ENCODE measurements at places on chromosomes 5 and 9.

- DNase-seq: peak; percentile 50
Measured at GRCh38 chr5:128199104-128199503, 115.5 kb downstream of the SLC12A2 start.

GRCh38 chr9:120965344-120966012 is 38.9 kb upstream of the TRAF1 start:
- no peak for DNase-seq

DNA sequence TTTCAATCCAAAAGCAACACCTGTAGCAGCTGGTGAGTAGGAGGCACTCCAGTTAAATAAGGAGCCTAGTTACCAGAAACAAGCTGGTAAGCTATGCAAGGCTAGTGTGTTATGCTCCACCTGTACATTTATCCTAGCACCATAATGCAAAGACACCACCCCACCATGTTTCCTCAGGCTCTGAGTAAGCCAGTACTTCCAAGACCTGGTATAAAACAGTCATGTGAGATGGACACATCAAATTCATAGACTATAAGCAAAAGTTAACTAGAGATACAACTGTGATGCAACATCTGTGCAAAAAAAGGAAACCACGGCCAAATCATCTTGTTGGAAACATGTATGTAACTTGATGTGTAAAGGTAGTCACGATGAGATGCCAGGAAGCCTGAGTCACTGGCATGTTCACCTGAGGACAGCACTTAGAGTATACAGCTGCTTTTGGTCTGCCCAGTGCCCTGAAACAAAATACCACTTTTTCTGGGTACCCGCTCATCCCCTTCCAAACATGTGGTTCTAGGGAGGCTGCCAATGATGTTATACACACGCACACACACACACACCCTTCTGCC is 66.1 kb downstream of the CDK5RAP2 start:
- DNase-seq: no peak

- peak; percentile 53 for DNase-seq
Measured at GRCh38 chr9:83199240-83199639, 136.3 kb upstream of the RASEF start.

- no peak for DNase-seq
Measured at GRCh38 chr9:27365707-27366376, 68.9 kb upstream of the EQTN start.

GRCh38 chr9:136403538-136403914 is 3.6 kb upstream of the SNAPC4 start:
- DNase-seq: no peak

DNA sequence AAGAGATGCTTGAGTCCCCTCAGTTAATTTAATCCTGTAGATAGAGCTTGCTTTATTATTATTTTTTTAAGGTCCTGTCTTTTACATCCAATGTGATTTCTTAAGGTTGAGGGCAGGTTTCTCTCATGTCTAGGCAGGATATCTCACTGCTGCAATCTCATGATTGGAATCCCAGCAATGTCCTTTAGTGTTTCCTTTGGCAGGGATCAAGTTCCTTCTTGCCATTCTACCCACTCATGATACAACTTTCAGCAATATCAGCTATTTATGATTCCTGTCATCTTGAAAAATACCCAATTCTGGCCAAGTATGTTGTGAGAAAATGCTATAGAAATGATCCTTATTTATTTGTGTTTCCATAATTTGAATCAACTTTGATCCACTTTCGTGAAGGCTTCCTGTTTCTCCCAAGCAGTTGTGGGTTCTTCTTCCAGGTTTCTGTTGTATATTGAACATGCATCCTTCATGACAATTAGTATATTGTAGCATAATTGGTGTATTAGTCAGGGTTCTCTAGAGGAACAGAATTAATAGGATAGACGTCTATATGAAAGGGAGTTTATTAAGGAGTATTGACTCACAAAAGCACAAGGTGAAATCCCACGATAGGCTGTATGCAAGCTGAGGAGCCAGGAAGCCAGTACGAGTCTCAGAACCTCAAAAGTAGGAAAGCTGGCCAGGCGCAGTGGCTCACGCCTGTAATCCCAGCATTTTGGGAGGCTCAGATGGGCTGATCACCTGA is 18.4 kb upstream of the VPS13A start:
- DNase-seq: no peak

GRCh38 chr9:92176068-92176799 is 61.0 kb upstream of the SPTLC1 start:
- DNase-seq: no peak

DNA sequence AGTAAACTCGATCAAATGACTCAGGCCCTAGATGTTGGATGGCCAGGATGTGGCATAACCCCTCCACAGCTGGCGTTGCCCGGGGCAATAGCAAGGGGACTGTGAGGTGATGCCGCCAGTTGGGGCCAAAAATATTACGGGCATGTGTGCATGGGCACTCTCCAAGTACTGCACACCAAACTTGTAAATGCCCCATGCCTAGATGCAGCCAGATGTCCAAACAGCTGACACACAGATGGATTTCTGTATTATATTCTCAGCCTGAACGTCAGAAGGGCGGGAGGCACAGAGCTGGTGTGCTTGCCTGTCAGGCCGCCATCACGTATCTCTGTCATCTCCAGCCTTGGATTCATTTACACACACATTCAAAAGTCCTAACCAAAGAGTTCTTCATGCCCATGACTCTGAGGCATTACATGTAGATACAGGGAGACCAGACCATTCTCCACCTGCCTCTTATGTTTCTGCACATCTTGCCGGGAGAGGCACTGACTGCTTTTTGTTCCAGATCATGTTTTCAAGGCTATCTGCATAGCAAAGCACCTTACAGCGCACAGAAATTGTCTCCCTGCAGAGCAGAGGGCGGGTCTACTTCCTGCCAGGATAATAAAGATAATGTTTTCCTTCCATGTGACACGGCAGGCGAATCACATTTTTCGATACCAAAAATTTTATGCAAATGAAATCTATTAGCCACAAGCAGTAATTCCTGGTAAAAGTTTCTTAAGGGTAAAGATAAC is 200.9 kb upstream of the ADAMTS16 start:
- DNase-seq: no peak

- DNase-seq: no peak
Measured at GRCh38 chr5:1332461-1333001, 12.4 kb downstream of the CLPTM1L start.

- DNase-seq: peak; percentile 66
Measured at GRCh38 chr5:150640311-150641005, at the start of gene SYNPO. Gene SYNPO (plus strand): TSS chr5:150640660. CDS start chr5:150648276, 7,616 bp downstream.

- no peak for DNase-seq
Measured at GRCh38 chr5:141781910-141782309, 96.3 kb downstream of the PCDH1 start.

- DNase-seq: no peak
Measured at GRCh38 chr9:89465001-89465451, 32.9 kb downstream of the SEMA4D start.

DNA sequence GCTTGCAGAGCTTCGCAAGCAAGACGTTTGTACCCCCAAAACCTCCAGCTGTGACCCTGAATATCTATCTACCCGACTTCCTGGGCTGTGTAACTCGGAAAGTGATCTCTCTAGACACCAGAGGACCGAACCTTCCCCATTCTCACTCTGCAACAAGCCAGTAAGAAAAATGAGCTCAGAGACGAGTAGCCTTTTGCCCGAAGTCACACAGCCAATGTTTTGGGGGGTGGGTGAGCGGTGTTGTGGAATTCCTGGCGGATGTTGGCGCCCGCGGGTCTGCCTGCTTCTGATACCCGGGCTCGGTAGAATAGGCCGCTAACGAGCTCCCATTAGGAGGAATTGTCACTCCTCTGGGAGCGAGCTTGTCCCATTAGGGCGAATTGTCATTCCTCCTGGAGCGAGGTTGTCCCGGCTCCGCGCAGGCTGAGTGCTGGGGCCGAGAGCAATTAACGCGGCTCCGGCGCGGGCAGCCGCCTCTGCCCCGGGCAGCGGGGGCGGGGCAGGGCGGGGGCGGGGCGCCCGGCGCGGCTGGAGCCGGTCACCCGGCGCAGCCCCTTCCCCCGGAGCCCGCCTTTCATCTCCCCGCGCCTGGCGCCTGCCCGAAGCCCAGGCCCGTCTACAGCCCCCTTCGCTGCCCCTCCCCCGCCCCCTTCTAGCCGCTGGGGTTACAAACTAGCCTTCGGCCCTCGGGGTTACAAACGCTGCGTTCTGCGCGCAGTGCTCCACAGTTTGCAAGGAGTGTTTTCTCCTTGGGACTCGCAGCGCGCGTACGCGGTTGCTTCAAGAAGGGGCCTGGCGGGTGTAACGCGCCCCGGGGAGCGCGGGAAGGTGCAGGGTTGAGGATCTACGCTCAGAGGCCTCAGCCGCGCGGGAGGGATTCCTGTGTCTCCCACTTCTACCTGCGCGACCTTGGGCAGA is 3.5 kb upstream of the MSX2 start:
- no peak for DNase-seq

DNA sequence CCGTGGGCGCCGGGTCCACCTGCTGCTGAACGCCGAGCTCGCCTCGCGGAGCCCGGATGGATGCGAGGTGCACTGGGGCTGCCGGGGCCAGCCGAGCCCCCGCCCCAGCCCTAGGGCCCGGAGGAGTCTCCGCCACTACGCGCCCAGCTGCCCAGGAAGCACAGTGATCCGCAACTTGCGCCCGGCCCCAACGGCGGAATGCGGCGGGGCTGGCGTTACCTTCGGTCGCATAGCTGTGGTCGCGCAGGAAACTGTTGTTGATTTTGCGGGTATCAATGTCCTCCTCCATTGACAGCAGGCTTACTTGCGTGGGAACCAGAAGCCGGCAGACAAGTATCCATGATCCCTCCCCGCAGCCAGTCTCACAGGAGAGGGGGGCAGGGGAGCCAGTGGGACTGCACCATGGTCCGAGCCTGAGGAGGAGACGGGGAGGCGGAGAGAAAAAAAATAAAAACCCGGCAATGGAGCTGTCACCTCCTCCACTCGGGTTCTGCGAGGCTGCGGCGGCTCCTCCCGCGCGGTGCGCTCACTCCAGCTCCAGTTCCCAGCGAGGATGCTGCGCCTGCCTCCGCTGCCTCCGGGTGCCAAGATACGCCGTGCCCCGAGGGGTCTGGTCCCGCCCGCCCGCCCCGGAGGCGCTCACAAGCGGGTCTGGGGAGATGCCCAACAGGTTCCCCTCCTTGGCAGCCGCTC is 628 bp downstream of the PPP2R2B start:
- no peak for DNase-seq

GRCh38 chr5:159034083-159034824 is 65.5 kb downstream of the EBF1 start:
- DNase-seq: no peak

DNA sequence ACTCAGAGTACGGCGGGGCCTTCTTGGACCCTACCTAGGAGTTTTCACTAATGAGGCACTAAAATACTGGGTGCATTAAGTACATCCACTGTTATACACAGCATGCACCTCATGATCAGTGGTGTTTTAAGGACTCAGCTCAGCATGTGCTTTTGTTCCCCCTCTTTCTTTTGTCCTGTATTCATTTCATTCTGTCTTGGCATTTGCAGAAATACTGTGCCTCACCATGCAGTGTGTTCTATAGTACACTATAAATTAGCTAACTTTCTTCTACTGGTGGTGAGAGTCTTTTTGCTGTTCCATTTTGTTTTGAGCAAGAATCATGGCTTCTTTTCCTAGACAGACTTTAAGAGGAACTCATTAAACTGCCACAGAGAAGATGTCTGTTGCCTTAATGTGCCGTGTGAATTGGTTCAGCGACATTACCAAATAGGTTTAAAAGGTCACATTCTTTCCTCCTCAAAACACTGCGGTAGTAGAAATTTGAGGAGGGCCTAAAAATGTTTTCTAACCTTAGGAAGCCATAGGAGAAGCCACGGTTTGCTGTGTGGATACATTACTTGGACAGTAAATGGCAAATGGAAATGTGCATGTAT is 276.6 kb downstream of the MAST4 start:
- DNase-seq: no peak

- DNase-seq: no peak
Measured at GRCh38 chr5:142491270-142491669, 166.4 kb upstream of the SPRY4 start.

DNA sequence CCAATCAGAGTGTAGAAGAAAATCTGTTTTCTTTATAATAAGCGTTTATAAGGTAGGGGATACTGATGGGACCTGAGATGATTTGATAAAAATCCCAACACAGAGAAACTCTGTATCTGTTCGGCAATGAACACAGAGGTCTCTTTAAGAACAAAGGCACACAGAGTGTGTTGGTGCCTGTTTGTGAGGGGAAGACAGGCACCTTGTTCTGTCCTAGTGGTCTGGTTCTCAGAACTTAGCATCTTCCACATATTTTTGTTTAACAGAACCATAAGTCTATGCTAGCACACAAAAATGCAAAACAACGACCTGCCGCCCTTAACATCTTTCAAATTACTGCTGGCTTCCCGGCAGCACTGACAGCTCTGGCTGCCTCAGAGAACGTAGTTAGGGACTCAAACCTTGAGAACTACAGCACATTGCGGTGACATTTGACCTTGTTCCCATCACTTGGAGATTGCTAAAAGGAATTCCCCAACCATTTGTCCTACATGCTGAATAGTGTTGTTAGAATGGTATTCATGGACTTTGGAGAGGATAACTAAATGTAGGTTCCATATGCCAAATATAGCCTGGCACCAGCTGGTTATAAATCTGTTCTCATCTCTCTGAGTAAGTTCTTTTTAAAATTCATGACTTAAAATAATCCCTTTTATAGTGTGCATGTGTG is 871.7 kb upstream of the TYRP1 start:
- no peak for DNase-seq

GRCh38 chr5:151449839-151450238 is 2.4 kb downstream of the SLC36A1 start:
- no peak for DNase-seq

GRCh38 chr5:108543486-108543885 is 161.6 kb upstream of the FBXL17 start:
- DNase-seq: no peak

DNA sequence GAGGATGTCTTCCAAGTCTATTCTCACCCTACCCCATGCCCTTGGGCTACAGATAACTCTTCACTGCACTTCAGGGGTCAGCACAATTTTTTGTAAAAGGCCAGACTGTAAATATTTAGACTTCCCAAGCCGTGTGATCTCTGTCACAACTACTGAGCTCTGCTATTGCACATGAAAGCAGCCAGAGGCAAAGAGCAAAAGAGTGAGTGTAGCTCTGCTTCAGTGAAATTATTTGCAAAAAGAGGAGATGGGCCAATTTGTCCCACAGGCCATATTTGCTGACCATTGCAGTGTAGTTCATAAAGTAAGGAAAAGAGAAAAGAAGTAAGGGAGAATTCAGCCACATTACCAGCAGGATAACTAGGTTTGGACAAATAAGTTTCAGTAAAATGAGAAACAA is 7.0 kb upstream of the MOCS2 start:
- DNase-seq: no peak

DNA sequence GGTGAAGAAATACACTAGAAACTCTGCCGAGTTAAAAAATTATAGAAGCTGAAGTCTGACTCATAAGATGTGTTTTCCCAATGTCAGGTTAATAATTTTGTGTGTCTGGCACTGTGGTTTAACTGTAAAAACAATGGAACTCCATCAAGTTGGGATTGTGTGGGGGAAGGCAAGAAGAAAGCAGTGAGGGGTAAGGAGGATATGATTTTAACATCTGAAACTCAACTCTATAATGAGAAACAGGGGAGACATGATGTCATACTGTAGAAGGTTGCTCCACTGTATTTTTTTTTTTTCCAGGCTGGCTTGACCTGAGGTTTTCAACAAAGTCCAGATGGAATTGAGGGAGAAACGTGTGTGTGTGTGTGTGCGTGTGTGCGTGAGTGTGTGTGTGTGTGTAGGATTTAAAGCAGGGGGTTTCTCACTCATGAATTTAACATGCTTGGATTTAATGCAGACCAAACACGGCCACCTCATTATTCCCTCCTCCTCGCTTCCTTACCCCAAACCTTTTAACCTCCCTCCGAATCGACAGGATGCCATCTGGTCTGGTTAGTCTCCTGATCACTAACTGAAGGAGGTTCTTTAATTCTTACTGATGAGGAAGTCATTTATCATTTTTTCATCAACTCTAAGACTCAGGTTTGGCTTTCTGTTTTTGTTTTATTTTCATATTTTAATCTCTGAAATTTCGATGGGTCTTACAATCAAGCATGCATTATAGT is 140.2 kb upstream of the LPAR1 start:
- no peak for DNase-seq
